ENCODE measurements at places on chromosomes 16 and 17.

DNA sequence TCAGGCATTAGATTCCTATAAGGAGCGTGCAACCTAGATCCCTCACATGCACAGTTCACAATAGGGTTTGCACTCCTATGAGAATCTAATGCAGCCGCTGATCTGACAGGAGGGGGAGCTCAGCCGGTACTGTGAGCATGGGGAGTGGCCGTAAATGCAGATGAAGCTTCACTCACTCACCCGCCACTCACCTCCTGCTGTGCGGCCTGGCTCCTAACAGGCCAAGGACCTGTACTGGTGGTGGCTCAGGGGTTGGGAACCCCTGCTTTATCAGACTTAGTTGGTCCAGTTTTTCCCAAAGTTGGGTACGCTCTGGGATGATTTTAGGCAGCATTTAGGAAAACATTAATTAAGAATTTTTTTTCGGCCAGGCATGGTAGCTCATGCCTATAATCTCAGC, 103.8 kb downstream of the MARF1 start:
- no peak for DNase-seq

DNA sequence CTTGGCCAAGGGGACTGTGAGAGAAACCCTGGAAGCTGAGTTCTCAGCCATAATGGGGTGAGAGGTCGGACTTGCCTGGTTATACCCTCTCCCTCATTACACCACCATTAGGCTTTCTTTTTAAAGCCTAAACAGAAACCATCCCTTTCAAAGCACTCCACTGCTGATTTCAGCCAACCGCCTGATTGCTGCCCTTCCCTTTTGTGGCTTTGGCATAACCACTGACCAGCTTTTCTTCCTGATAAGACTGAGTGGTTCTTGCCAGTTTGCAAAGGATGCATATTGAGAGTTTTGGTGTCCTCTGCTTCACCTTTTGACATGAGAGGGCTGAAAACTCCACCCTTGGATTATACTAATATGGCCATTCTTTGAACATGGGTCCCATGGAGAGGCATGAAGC, 308.2 kb upstream of the GOT2 start:
- no peak for DNase-seq

DNA sequence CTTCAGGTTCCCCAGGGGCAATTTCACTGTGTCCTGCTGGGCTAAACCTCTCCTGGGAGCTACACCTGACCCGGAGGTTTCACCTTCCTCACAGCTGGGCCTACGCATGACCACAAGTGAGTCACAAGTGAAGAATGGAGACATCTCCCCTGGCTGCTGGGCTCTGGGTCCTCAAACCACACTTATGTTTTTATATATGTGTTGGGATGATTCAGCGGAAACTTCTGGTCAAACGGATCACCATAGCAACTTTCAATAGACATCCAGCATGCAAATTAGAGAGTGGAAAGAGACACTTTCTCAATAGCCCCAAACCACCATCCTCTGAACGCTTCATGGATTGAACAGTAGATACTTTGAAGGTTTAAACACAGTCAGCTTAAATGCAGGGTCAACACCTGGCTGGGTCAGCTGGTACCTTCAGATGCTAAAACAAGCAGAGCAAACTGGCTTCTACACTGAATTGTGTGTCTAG, 28.0 kb upstream of the MAF start:
- DNase-seq = no peak

DNA sequence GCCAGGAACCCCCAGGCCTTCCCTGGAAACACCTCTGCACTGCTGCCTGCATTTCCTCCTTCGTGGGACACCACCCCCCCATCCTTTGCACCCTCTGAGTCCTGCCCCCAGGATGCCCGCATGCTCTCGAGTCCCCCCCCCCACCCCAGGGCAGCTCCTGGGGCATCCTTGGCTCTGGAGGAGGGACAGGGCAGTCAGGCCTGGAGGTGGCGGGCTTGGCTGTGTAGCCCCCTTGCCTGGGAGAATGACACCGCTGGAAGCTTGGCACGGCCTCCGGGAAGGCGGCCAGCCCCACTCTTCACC, 98.9 kb upstream of the GSE1 start:
- DNase-seq = no peak

Data from cortex of kidney (tissue), 1 donor.